ENCODE measurements at places on chromosomes 1 and 21.
A peak's percentile ranks its signal among the peaks of the same experiment; 100 is the strongest.

- DNase-seq: no peak
Observed at GRCh38 chr1:44677201-44677766, 2.8 kb downstream of the ARMH1 start.

DNA sequence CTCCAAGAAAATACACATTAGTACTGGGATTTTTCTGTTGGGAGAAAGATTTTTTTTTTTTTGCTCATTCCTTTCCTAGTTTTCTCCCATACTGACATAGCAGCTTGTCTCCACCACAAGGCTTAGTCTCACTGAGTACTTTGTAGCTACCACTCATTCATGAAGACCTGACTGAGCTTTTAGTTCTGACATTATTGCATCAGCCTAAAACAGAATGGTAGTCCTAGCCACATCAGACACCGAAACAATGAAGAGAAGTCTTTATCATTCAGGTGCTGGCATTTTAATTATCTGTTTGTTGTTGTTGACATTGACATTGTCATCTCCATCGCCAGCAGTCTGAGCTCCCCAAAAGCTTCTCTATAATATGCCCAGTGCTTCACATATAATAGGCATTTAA, 21.1 kb upstream of the C1orf21 start:
- DNase-seq: no peak

DNA sequence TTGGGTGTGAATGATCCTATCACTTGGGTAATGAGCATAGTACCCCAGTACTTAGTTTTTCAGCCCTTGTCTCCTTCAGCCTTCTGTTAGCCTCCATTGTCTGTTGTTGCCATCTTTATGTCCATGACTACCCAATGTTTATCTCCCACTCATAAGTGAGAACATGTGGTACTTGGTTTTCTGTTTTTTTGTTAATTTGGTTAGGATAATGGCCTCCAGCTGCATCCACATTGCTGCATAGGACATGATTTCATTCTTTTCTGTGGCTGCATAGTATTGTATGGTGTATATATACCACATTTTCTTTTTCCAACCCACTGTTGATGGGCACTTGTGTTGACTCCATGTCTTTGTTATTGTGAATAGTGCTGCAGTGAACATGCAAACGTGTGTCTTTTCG, 39.6 kb upstream of the GPR52 start:
- no peak for DNase-seq

- peak; percentile 43 for DNase-seq
Observed at GRCh38 chr1:178532392-178532791, 19.5 kb downstream of the TEX35 start.

DNA sequence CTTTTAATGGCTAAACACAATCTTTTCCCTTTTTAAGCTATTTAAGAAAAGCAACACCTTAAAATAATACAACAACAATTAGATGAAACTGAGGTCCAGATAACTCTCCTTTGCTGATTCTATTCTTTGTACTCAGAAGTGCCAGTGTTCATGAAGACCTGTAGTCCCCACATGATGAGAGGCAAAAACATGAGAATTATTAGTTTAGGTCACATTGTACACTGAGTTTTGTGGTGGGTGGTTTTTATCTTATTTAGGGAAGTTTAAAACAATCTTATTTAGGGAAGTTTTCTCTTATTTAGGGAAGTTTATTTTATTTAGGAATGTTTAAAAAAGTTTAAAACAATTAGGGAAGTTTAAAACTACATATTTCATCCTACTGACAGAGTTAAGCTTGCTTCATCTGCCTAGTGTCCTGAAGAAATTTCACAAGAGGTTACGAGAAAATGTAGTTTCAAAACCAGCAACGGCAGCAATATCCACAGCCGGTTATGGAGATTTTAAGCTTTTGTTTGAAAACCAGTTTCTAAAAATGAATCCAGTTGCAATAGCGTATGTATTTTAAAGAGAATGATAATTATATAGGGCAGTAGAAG, 7.8 kb upstream of the OR14I1 start:
- no peak for DNase-seq

GRCh38 chr1:24555591-24556413, at the start of gene NCMAP:
NCMAP (plus strand) TSS chr1:24556087; CDS start chr1:24595431, 39,344 bp downstream.
- no peak for DNase-seq

DNA sequence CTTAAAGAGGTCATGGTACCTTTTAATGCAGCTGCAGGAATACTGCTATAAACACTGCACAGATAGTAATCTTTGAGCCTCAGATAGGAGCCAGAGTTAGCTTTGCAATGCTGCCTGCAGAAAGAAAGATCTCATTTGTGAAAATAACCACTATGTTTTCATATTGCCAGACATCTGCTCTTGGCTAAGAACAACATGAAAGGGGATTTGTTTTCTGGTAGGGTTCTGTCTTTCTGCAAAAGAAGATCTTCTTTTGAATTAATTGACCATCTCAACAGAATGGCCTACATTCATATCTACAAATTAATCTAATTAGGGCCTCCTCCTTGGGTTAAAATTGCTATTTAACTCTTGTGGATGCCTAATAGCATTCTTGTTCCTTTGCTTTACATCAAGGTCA, 177.6 kb upstream of the DPYD start:
- DNase-seq: no peak

DNA sequence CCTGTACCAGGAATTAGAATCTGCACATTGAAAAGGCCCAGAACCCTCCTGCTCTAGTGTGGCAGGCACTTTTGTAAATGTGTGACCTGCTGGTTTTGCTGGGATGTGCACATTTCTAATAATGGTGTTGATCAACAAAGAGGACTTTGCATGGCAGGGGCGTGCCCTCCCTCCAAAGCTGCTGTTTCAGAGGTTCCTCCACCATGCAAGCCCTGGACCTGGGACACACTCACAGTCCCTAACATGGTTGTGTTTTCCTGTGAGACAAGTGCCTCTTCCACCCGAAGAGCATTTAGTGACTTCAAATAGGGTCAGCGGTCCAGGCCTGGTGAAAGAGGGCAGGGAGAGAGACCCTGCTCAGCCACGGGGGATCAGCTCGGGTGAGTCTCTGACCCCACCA, 28.1 kb downstream of the TENT5C start:
- no peak for DNase-seq

GRCh38 chr1:157725221-157725577, 24.6 kb upstream of the FCRL3 start:
- DNase-seq: no peak

- no peak for DNase-seq
Observed at GRCh38 chr1:45925728-45926287, 122.4 kb downstream of the MAST2 start.

DNA sequence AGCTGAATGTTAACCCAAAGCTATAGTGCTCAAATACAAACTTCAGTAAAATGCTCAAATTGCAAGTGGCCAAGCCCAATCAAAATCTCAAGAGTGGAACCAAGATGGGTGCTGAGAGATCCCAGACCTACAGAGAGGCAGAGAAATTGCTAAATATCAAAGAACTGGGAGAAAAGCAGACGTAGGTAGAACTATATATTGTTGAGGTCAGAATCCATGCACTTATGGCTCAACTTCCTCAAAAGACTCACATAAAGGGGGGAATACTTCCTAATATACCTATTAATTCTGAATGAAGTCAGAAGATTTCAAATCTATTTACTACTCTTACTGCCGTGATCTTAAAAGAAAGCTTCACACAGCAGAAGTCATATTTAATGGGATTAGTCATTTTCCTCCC, 65.2 kb downstream of the PUM1 start:
- no peak for DNase-seq

- no peak for DNase-seq
Observed at GRCh38 chr21:14762327-14762726, 216.2 kb upstream of the SAMSN1 start.

DNA sequence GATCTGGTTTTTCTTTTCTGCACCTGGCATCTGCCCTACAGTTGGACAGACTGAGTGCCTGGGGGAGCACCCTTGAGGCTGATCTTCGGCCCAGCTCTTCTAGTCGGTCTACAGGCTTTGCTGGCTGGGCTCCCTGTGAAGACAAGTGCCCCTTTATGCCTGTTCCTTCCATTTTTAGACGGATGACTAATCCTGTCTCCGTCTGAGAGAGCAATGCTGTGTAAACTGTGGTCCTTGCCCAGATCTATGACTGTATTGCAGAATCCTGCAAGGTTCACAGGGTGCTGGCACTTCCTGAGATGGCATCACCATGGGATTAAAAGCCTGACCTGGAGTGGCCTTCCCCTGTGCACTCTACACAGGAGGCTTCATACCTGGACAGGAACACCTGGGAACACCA, 47.6 kb upstream of the SAMD13 start:
- no peak for DNase-seq

DNA sequence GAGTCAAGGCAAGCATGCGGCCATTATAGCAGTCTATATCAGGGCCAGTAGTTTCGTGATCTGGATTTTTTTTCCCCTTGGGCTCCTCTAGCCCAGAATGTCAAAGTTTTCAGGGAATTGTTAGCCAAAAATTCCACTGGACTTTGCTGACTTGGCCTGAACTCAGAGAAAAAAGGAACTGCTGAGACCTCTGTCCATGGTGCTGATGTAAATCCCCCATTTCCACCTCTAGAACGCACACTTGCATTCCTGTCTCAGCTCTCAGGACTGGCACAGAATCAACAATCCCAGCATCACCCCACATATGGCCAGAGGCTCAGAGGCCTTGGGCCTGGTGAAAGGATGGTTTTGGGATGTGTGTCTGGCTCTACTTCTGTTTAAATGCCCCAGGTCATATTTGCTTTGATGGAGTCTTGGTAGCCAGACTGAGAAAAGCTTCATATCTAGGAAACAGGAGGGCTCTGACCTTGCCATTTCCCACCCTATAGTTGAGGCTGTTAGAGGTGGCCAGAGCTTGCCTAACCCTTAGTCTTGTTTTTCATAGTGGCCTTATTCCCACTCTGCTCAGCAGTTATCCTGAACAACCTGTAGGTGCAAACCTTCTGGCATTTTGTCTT, 16.9 kb upstream of the EFCAB14 start:
- no peak for DNase-seq

- no peak for DNase-seq
Observed at GRCh38 chr1:86068841-86069756, 87.5 kb downstream of the COL24A1 start.

DNA sequence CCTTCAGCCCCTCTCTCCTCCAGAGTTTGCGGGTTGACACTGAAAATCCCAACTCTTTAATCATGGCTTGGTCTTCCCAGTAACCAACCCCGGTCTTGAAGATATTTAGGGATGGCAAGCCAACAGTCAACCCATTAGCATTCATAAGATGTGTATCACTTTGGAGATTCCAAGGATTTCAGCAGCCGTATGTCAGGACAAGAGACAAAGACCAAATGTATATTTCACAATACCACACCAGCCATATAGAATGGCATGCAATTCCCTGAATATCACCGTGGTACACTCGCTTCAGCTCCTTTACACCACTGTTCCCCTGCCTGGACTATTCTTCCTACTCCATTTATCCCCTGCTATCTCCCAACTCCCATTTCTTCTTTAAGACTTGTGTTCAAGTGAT, 109.2 kb downstream of the CSMD2 start:
- DNase-seq: no peak
